Left cardiac atrium (tissue), 4 donors: ENCODE measurements at places on chromosomes 16 and 17. TPM values are rescaled to one million over a fixed set of nuclear protein-coding genes. Genes with fewer than 3 reads are reported as not detected.

Gene GUCY2D
- 0.38 TPM for total RNA-seq

Gene KRTAP3-1
- total RNA-seq = not detected

Gene SPN
- total RNA-seq = 1.4 TPM

Gene DLX4
- total RNA-seq = 0.13 TPM

Gene TNFSF12
- 31.0 TPM for total RNA-seq

- DNase-seq = peak; percentile 41
These were observed 28.4 kb downstream of the DNAH2 start for GRCh38 chr17:7745748-7746470.

- DNase-seq = no peak
These were observed 64.3 kb downstream of the CNGB1 start for GRCh38 chr16:57906382-57907316.

DNA sequence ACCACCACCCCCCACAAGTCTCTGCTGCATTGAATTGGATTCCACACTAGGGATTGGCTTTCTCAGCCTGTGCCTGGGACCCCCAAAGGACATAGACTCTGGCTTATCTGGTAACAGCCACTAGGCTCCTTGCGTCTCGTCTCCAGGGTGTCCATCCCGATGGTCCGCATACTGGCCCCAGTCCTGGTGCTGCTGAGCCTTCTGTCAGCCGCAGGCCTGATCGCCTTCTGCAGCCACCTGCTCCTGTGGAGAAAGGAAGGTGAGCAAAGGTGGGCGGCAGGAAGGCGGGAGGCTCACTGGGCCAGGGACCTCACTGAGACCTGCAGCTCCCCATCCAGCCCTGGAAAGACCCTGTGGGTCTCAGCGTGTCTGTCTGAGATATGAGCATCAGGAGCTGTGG, 8.1 kb downstream of the CD300LG start:
- no peak for DNase-seq

- no peak for DNase-seq
These were observed 94.9 kb downstream of the CACNG1 start for GRCh38 chr17:67139289-67139688.

GRCh38 chr17:6668727-6669425, 17.3 kb downstream of the C17orf100 start:
- DNase-seq = no peak

DNA sequence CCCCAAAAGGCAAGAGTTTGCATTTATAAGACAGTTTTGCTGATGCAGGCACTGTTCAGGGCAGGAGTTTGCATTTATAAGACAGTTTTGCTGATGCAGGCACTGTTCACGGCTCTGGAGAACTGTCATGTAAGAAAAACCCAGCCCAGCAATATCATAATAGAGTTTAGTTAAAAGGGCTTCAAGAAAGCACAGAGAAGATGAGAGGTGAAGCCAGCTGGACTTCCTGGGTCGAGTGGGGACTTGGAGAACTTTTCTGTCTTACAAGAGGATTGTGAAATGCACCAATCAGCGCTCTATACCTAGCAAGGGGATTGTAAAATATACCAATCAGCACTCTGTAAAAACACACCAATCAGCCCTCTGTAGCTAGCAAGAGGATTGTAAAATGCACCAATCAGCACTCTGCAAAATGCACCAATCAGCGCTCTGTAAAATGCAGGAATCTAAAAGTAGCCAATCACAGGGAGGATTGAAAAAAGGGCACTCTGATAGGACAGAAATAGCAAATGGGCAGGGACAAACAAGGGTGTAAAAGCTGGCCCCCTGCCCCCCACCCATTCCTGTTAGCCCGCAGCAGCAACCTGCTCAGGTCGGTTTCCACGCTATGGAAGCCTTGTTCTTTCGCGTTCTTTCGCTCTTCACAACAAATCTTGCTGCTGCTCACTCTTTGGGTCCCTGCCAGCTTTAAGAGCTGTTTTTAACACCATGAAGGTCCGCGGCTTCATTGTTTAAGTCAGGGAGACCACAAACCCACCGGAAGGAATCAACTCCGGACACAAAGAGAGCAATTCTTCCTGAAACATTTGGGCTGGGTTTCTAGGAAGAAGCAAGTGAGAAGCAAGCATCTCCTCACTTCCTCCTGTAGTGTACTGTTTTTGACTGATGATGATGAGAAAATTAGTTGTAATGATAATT, 1.8 kb upstream of the CBX1 start:
- DNase-seq = no peak

DNA sequence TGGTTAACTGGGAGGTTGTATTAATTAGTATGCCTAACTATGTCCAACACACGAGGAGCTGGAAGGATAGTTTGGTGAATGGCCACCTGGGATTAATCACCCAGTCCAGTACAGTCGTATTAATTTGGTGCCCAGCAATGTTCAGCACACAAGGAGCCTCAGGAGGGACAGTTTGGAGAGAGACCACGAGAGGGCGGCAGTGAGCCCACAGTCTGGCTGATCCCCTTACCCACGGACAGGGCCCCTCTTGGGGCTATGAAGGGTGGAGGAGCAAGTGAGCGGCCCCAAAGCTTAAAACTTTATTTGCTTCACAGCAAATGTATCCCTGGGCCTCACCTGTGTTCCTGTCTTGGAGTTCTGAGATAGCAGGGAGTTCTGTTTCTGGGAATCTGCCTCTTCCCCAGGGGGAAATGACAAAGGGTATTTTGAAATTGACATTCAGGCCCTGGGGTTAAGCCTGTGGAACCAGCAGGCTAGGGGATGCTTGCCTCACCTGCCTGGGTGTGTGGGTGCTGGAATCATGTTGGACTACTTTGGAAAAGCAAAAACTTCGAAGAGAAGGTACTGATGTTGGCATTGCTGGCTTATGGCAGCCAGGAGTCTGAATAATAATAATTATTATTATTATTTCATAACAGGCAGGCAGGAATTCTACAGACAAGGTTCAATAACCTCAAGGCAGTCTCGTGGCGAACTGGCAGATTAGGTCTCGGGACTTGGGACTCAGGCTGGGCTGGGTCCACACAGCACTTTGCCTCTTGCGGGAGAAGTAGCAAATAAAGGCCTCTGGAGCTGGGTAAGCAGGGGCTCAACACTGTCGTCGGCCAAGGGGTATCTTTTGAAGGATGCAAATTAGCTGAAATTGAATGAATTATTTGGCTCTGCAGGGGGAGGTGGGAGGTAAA, 227.6 kb upstream of the ASIC2 start:
- DNase-seq = peak; percentile 52

DNA sequence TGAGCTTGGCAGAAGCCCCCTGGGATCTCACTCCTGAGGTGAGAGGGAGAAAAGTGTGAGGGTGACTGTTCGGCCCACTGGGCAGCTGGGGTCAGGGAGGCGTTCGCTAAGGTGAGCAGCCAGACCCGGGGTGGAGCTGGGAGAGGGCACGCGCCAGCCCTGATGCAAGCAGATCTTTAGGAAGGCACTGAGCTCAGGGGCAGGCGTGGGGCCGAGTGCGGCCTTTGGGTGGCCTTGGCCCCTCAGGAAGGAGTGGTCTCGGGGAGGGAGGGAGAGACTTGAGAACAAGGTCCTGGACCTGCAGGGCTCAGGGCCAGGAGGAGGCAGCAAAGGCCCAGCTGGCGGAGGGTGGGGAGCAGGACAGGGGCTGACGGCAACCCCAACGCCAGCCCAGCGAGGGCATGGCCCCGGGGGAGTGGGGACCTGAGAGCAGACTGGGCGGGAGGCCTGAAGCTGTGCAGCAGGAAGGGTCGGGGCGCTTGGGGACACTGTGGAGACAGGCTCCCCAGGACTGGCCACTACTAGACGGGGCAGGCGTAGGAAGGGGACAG, 14.5 kb upstream of the WDR45B start:
- no peak for DNase-seq

- no peak for DNase-seq
These were observed 8.2 kb downstream of the CREBBP start for GRCh38 chr16:3872216-3872895.

DNA sequence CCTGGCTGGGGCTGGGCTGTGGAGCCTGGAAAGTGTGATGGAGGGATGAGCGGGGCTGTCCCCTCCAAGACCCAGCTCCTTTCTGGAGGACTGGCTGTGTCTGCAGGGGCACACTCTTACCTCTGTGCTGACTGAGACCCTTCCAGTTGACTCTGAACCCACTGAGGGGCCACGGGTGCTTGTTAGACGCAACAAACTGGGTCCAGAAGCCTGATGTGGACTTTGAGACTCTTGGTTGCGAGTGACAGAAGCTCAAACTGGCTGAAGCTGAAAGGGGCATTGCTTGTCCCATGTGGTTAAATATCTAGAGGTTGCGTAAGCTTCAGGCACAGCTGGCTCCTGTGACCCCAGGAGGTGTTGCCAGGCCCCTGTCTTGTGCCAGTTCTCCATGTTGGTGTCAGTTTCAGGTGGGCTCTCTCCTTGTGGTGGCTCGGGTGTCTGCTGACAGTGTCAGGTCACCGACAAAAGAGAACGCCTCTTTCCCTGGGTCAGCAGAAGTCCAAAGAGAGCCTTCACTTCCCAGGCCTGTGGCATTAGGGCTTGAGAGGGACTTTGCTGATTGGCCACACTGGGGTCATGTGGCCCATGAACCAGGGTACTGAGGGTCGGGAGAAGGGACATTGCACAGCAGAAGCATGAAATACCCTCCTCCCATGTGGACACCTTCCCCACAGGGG, 16.7 kb downstream of the ADCY7 start:
- no peak for DNase-seq

GRCh38 chr16:77480681-77481315, 46.0 kb upstream of the ADAMTS18 start:
- no peak for DNase-seq

GRCh38 chr17:40952661-40953060, 14.1 kb downstream of the KRT39 start:
- DNase-seq = no peak

- no peak for DNase-seq
These were observed 550 bp downstream of the EIF4A3 start for GRCh38 chr17:80146121-80147034.

GRCh38 chr17:68601565-68602288, 560 bp upstream of the FAM20A start:
- DNase-seq = peak; percentile 40

DNA sequence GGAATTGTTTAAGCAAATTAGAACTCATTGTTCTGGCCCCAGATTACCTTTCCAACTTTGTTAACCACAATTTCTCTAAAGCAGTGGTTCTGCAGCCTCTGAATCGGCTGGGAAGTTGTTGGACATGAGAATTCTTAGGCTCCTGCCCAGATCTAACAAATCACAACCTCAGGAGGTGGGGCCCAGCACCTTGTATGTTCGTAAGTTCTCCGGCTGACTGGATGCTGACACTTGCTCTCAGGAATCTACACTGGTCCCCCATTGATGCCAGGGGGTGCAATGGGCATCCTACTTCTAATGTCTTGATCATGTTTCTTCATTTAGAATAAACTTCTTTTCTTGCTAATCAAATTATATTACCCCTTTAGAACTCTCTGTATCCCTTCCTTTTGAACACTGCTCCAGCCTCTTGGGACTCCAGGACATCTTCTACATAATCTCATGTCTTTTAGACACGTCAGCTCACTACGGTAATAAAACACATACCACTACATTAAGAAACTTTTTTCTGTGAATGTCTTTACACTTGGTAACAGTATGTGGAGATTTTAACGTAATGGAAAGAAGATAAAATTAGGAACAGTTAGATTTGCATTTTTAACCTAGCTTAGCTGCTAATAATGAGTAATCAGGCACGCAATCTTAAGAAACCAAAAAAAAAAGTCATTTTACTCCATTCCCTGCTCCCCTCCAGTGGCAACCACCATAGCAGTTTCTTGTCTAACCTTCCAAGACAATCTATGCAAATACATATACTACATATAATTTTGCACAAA, 143.2 kb downstream of the ITFG1 start:
- no peak for DNase-seq
